ENCODE measurements at places on chromosomes 7 and 10.

DNA sequence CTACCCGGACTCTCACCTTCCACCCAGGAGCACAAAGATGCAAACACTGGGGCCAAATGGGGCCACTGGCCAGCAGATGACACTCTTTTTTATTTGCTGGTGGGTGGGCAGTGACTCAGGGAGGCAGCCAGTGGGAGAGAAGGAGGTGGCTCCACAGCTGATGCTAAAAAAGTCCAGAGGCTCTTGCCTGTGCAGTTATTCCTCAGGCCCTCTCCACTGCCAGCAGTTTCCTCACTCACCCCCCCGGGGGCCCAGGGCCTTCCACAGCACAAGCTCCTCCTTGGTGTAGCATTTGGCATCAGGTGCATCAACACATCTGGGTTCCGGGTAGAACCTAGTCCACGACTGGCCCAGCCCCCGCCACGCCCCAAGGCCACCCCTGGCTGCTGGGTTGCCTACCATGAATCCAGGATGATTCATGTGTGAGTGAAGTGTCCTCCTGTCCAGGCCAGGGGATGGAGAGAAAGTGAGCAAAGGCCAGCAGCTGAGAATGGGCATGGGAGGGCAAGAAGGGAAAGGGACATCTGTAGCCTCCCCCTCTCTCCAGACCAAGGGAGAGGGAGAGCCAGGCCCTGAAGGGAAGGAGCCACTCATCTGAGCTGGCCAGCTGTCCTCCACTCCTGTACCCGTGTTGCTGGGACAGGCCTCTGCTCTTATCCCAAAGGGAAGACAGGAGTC, 1.7 kb upstream of the KCNH2 start:
- no peak for DNase-seq

- DNase-seq: no peak
These were observed 46.7 kb downstream of the CAMK1D start for GRCh38 chr10:12396093-12396492.

DNA sequence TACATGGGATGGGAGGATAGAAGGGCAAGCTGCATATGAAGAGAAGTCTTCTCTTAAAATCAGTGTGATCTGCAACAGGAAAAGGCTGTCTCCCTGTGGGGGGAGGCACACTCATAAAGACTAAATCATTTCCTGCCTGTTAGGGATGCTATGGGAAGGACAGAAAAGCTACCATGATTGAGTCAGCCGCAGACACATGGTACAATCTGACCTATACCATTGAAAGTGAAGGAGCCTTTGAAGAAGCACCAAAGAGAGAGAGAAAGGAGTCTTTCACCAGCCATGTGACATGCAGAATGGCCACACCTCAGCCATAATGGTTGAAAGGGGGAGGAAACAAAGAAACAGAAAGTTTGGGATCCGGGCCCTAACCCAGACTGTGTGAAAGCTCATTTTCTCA, 29.1 kb downstream of the NUDCD3 start:
- DNase-seq: no peak

GRCh38 chr7:43612599-43613589, 30.0 kb downstream of the STK17A start:
- DNase-seq: no peak

DNA sequence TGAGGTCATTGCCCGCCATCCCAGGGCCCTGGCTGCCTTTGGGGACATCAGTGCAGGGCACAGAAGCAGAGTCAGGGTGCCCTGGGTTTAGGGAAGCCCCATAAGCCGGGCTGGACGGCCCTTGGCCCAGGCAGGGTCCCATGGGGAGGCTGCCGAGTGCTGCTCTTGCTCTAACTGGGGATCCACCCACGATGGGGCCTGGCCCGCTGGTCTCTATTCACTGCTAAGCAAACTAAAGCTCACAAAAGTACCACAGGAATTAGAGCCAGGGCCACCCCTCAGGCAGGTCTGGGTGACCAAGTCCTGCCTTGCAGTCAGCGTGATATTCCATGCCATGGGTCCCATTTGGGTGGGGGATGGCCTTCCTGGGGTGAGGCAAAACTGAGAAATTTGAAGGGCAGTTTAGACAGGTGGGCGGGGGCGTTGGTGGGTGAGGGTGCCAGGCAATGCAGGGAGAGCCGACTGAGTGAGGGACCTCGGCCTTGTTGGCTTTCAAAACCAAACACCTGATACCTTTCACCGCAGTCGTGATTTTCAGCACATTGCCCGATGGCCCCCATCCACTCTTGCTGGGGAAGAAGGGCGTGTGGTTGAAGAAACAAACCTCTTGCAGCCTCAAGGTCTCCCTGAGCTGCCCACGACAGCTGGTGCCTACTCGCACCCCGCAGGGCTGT, 92.8 kb upstream of the PPIF start:
- DNase-seq: no peak

DNA sequence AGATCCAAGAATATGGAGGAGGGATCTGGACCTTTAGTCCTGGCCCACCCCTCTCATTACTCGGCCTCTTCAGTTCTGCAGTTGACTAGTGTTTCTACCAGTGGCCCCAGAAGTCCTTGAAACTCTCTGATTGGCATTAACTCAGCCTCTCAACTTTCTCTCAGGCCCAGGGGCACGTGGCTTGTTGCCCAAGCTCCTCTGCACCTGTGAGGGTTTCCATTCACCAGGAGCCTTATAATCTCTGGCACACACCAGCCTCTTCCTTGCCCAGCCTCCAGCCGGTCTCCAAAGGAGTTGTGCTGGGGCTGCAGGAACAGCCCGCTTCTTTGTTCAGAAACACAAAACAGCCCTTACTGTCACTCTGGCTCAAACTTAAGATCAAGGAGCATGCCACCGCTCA, 47.6 kb upstream of the ZPBP start:
- no peak for DNase-seq

DNA sequence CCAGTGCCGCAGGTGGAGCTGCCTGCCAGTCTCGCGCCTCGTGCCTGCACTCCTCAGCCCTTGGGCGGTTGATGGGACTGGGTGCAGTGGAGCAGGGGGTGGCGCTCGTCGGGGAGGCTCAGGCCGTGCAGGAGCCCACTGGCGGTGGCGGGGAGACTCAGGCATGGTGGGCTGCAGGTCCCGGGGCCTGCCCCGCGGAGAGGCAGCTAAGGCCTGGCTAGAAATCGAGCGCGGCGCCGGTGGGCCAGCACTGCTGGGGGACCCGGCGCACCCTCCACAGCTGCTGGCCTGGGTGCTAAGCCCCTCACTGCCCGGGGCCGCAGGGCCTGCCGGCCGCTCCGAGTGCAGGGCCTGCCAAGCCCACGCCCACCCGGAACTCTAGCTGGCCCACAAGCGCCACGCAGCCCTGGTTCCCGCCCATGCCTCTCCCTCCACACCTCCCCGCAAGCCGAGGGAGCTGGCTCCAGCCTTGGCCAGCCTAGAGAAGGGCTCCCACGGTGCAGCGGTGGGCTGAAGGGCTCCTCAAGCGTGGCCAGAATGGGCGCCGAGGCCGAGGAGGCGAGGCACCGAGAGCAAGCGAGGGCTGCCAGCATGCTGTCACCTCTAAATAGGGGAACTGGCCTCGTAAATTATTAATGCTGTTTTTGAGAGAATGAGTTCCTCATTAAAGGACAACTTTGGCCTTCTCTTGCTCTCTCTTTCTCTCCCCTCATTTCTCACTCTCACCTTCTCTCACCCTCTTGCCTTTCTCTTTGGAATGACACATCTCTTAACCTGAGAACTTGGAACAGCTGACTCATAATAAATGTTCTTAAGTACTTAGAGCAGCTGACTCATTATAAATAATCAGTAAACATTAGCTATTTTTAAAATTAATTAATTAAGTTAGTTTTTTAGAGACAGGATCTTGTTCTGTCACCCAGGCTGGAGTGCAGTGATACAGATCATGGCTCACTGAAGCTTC, 4.9 kb downstream of the ACADSB start:
- no peak for DNase-seq

- DNase-seq: no peak
These were observed 20.0 kb downstream of the KCNK18 start for GRCh38 chr10:117217196-117217761.

DNA sequence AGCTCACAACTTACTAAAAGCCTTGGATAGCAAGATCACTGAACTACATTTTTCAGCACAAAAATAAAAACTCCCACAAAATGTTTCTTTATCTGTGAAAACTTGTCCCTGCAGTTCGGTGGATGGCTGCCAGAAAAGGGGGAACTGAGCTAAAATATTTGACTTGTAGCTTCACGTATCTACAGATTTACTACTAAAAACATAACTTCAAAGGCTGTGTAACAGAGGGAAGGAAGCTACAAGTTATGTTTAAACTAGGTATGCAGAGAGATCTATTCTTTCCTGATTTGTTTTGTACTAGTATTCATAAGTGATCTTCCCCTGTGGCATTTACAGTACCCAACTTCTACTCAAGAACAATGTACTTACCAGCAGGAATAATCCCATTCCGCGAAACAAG, 25.1 kb downstream of the SGCE start:
- no peak for DNase-seq
